ENCODE measurements at places on chromosomes 5 and 9. TPM values are rescaled to one million over a fixed set of nuclear protein-coding genes. Genes with fewer than 3 reads are reported as not detected.

DNA sequence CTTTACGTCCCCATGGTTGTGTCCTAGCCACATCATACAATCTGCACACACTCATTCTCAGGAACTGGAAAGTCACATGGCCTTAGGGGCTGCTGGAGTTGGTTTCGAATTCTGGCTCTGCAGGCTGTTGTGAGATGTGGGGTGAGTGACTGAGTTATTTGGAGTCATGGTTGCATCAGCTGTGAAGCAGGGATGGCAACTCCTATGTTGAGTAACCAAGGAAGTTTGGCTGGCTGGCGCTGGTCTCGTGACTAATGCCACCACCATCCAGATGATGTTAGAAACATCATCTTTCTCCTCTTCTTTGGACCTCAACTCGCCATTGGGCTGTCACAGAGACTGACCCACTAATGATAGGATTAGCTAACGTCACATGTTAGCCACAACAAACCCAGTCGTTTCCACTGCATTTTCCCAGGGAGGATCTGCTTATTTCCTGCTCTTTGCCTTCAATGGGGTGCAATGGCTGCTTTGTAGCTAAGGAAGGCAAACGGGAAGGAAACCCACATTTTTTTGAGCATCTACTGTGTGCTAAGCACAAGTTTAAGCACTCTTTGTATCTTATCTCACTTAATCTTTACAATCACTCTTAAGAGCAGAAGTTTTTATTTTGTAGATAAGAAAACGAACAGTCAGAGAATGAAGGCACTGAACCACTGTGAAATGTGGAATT is 78.1 kb upstream of the UBTD2 start:
- DNase-seq = peak; percentile 95

DNA sequence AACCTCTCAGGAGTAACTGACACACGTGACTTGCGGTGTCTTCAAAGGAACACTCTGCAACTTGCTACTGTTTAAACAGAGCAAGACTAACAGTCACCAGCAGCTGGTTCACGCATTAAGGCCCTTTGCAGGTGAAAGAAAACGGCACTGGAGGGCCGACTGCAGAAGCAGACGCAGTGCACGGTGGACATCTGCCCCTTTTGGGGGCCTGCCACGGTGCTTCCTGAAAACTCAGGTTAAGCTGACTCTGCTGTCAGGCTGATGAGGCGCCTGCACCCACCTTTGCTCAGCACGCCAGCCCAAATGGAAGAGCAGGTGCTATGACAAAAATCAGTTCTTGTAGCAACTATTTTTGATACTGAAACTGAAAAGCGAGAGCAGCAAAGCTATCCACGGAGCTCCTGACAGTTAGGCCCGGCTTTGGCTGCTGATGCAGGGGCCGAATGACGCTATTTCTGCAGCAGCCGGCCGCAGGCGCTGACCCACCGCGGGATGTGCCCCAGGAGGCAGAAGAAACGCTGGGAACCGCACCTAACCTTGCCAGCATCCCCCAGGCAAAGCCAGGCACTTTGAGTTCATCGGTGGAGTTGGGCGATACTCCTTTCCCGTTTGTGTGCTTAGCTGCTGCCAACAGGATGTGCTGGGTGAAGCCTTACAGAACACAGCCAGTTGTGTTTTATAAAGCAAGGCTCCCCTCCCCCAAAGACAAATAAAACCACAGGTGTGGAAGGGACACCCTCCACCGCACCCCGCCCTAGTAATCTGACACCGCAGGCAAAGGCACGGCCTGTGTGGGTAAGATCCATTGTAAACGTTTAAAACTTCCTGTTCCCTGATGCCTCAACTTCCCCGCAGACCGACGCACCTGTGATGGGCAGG is 21.1 kb upstream of the TERT start:
- DNase-seq = no peak

- no peak for DNase-seq
Measured at GRCh38 chr5:141825791-141826560, 52.2 kb downstream of the PCDH1 start.

DNA sequence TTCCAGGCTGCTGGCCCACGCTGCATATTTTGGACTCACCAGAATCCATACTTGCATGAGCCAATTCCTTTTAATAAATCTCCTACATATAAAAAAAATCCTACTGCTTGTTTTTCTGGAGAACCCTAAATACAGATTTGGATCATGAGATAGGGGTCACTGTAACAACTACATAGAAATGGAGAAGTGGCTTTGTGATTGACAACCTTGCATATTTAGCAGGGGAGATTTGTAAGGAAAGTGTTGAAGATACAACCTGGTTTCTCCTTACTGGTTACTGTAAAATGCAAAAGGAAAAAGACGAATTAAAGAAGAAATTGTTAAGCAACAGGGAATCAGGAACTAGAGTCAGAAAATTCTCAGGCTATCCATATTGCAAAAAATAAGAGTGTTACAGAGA is 74.8 kb downstream of the HABP4 start:
- no peak for DNase-seq

The TEX48 gene
- total RNA-seq = not detected

The DPM2 gene
- 53.8 TPM for total RNA-seq
